ENCODE measurements at places on chromosomes 2 and 18.

DNA sequence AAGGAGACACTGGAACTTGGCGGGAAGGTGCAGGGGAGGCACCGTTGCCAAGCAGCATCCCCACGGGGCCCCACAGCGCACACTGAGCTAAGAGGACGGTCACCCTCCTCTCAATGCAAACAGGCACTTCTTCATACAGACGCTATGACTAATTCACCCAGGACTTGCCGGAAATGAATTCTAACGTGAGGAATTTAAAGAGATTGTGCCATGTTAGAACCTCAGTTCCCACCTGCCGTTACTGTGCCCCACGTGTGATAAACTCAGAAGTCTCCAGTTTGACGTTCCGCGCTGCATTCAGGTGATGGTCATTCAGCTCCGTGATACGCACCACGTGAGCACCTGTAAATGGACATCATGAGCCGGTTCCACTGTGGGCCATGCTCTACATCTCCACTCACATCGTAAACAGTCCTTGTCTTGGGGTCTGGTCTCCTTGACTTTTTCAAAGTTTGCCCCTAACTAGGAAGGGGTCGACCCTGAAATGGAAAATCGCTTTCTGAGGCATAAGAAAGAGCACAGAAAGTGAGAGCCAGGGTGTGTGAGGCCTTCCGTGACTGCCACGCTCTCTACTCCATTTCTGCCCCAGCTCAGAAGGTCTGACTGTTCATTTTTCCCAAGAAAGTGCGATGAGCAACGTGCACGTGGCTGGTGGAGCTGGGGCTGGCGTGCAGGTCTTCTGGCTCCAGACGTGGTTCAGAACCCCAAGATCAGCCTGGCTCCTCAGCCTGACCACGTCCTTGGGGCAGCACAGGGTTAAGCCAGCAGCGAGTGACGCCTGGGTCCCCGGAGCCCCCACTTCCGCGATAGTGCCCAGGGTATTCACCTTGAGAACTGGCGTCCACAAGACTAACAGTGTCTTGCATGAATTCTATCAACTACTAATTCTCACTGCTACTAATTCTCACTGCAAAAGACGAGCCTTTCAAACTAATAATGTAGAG, 35.1 kb downstream of the TMEM18 start:
- no peak for DNase-seq

DNA sequence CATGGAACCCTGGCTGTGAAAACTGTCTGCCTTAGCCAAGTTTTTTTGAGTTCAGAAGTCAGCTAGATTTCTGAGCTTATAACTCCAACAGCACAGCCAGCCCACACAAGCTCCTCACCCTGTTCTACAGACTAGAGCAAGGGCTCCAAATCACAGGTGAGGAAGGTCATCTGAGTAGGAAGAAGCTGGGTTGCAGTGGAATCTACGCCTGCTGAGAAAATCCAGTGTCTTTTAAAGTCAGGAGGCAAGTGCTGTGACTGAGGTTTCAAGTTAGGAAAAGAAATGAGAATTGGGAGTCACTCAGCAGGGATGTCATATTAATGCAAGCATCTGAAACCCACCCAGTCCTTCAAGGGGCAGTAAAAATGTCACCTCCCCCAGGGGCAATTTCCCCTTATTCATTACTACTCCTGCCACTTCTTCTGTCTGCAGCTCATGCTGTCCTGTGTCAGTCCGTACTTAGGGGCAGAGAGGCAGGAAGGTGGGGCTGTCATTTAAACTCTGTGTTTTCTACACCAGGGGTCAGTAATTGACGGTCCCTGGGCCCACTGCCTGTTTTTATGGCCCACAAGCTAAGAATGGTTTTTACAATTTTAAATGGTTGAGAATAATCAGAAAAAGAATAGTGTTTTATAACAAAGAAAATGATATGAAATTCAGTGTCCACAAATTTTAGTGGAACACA, 551.1 kb downstream of the BCL11A start:
- no peak for DNase-seq

DNA sequence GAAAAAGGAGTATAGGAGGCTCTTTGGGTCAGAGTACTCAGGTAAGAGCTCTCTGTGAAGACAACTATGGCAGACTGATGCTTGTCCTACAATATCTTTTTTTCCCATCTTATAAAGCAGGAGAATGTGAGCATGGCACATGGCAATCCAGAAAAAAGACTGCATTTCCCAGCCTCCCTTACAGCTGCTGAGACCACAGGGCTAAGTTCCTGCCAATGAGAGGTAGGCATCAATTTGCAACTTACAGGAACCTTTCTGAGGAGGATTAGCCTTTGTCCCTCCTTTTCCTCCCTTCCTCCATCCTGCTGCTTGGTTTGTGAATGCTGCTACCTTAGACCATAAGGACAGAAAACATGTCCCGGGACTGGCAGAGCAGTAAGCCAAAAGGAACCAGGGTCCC, 37.8 kb upstream of the ST8SIA5 start:
- DNase-seq = no peak

GRCh38 chr2:224802407-224802806, 86.2 kb upstream of the CCDC195 start:
- DNase-seq = no peak

All from NCI-H146 (cell line).